ENCODE measurements at places on chromosomes 4 and X. TPM values are rescaled to one million over a fixed set of nuclear protein-coding genes. Genes with fewer than 3 reads are reported as not detected.

DNA sequence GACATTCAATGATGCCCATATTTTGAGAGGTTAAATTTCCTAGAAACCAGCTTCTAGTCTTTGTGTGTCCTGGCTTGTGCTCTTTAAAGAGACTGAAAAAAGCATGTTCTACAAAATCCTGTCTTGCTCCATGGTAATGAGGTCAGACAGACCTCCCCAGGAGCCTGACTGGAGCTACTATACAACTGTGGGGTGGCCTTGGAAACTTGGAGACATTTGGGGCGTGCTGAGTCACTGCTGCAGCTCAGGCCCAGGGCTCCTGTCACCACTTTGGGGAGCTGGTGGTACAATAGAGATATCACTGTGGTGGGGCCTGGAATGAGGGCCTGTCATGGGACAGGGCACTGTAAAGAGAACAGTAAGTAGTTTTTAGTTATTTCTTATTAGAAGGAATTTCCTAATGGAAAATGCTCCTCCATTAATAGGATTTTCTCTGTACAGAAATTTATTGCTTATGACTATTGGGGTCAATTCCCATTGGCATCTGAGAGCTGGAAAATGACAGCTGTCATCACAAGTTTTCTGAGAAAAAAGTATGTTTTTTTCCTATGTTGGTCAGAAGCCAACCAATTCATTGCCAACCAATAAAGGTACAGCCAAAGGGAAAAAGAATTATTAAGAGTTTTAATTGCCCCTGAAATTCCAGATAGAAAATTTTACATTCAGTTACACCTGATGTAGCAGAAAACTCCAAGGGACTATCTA, 207.4 kb upstream of the JADE1 start:
- DNase-seq = peak; percentile 39

GRCh38 chr4:81143183-81143582, 71.8 kb downstream of the PRKG2 start:
- DNase-seq = no peak

Gene RBM41
- 6.3 TPM for total RNA-seq

DNA sequence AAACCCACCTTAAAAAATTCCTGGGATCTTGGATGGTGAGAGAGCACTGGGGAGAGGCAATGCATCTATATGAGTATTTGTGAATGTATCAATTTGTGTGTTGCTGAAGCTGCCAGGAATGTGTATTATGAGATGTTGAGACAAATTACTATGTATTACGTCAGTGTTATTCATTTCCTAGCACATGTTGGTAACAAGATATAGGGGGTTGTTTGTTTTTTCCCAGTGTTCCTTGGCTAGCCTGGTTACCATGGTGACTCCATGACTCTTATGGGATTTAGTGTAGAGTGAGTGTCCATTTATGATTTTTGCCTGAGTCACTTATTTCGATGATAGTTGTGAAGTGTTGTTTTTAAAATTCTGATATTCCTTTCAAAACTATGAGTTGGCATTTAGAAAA, 65.6 kb downstream of the RAB40A start:
- peak; percentile 95 for DNase-seq

DNA sequence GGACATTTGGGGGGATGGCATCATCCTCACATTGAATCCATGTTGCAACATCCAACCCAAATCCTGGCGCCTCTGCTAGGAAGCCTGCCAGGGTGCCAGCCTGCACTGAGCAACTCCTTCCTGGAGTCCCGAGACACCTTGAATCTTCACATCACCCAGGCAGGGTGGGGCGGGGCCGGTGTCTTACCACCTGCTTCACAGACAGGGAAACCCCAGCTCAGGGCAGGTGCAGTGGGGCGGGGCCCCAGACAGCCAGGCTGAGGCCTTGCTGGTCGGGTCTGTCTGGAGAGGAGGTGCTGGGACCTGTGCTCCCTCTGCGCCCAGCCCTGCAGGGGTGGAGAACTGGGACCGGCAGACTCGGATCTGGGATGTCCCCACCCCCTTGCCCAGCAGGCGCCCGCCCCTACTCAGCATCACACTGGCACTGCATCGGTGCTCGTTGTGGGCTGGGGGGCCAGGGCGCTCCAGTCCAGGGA, 31.5 kb upstream of the HTRA3 start:
- DNase-seq = no peak

Gene MED12
- 10.1 TPM for total RNA-seq

Gene TLR6
- total RNA-seq = 1.6 TPM

Gene NR3C2
- total RNA-seq = 1.8 TPM

DNA sequence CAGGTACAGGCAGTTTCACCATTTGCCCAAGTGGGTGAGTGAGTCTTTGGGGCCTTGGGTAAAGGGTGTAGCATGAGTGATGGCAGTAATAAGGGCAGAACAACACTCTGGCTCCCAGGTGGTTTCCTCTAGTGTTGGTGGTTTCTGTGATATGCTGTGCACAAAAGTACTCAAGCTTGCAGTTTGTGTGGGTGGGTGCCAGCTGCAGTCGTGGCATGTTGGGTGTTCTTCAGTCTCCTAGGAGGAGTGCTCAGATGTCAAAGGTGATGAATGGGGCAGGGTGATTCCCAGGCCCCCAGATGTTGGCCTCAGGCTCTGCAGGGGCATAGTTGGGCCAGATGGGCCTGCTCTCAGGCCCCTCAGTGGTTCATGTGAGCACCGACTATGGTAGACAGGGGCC, 166.1 kb upstream of the KLF8 start:
- DNase-seq = no peak
